ENCODE measurements at places on chromosomes 2 and 18.

DNA sequence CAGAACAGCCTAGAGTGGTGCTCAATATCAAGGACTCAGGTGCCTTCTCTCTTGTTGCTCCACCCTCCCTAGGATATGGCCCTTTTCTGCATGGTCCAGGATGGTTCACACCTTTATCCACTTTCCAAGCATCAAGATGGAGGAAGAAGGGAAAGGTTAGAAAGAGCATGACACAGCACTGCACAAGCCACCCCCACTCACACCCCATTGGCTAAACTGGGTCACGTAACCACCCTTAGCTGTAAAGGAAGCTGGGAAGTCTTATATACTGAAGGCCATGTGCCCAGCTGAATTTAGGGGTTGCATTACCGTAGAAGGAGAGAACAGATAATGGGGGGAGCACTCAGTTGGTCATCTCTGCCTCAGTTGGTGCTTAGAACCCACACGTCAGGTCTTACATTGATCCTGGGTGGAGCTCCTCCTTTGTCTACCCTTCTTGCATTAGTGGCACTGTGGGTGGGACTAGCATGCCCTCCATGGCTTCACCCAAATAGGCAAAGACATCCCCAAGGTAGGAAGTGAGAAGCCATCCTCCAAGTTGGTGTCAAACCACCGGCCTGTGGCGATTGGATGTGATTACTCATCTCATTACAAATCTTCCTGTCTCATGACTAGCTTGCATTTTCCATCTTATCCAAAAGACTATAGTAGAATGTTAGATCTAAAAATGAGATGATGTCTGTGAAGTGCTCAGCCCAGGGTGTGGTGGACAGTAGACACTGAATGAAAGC lies 248.5 kb downstream of the HAUS1 start:
- no peak for DNase-seq

- DNase-seq, result no peak
Measured at GRCh38 chr2:5495586-5495985, 196.6 kb upstream of the SOX11 start.

GRCh38 chr2:162382278-162382677 lies 38.3 kb downstream of the GCA start:
- DNase-seq, result peak; percentile 23

DNA sequence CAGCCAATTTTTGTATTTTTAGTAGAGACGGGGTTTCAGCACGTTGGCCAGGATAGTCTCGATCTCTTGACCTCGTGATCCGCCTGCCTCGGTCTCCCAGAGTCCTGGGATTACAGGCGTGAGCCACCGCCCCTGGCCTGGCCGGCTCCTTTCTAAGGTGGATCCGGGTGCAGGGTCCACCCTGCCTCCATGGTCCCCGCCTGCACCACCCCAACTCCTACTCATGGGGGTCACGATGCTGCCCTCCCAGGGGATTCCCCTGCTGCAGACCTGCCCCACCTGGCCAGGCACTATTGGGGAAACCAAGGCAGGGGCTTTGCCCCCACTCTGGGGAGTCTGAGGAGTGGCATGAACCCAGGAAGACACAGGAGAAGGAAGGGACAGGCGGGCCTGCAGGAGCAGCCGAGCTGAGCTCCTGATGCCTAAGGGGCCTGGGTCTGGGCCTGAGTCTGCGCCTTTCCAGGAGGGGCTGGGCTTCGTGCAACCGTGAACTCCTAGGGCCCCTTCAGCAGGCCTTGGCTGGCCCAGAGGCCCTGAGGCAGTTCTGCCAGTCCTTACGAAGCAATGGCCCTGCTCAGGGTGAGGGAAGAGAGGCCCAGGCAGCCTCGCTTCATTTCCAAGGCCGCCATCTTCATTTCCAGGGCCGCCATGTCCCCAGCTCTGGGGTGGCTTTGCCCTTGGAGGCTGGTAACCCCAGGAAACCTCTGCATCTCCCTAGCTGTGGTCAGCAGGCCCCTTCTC lies 67.2 kb upstream of the SMAD7 start:
- DNase-seq, result no peak

DNA sequence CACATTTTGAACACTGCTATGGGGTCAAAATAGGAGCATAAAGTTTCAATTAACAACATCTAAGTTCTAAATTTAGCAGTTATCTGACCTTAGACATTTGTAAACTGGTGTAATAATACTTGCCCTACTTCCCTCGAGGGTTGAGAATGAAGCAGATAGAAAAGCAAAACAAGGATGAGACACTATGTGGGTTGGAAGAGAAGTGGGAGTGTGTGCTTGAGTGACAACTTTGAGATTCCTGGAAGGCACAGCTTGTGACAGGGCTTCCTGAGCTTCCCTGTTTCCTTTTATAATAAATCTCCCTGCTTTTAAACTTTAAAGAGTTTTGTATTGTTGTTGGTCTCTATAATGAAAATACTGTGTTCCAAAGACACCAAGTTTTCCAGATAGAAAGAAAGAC lies 128.6 kb upstream of the CHST9 start:
- DNase-seq, result no peak

- DNase-seq, result peak; percentile 45
Measured at GRCh38 chr2:171723716-171724683, 36.7 kb downstream of the DYNC1I2 start.

GRCh38 chr2:10434886-10435819 lies 13.0 kb downstream of the ODC1 start:
- DNase-seq, result peak; percentile 71

GRCh38 chr2:28419443-28420270 lies 27.0 kb downstream of the FOSL2 start:
- DNase-seq, result no peak

GRCh38 chr2:102437122-102437521 lies 14.2 kb downstream of the IL18RAP start:
- DNase-seq, result no peak
